Panc1 (cell line): ENCODE measurements at places on chromosomes 4 and X. TPM values are rescaled to one million over a fixed set of nuclear protein-coding genes. Genes with fewer than 3 reads are reported as not detected.

Gene TRAM1L1
- total RNA-seq = 0.72 TPM

Gene RRH
- total RNA-seq = 0.15 TPM

Gene TENM3
- total RNA-seq = 0.95 TPM

DNA sequence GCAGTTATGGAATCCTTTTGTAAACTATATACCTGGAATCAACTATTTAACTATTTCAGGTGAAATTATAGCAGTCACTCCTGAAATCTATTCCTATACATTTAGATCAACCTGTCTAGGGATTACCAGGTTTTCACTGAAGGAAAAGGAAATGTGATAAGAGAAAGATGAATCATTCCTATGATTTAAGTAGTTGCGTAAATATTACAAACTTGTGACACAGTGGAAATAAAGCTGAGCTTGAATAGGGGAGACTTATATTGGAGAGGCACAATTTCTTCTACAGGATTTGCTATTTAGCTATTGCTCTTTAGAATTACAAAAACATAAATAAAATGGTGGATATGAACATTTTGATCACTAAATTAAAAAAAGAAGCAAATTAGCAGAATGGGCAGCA, 284.1 kb upstream of the EPHA5 start:
- no peak overlapping the region for H3K4me3 ChIP-seq
- H3K36me3 ChIP-seq = no peaks in the 10 kb centered on the region
- no peak for DNase-seq
- no peaks in the 10 kb centered on the region for H3K27me3 ChIP-seq
- H3K4me1 ChIP-seq = no peaks in the 10 kb centered on the region

DNA sequence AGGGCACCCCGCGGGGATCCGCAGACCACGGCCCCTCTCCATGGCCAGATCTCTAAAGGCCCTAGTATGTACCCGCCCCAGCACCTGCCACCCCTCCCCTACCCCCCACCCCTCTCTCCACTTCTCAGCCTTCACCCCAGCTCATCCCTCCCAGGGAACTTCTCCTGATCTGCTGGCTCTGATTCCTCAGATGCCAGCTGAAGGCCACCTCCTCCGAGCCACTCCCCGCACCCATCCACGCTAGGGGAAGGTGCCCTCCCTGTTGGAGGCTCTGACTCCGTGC, 11.9 kb downstream of the PSAPL1 start:
- H3K27ac ChIP-seq = no peak overlapping the region
- no peaks in the 10 kb centered on the region for H3K27me3 ChIP-seq
- DNase-seq = no peak
- no peaks in the 10 kb centered on the region for H3K36me3 ChIP-seq

DNA sequence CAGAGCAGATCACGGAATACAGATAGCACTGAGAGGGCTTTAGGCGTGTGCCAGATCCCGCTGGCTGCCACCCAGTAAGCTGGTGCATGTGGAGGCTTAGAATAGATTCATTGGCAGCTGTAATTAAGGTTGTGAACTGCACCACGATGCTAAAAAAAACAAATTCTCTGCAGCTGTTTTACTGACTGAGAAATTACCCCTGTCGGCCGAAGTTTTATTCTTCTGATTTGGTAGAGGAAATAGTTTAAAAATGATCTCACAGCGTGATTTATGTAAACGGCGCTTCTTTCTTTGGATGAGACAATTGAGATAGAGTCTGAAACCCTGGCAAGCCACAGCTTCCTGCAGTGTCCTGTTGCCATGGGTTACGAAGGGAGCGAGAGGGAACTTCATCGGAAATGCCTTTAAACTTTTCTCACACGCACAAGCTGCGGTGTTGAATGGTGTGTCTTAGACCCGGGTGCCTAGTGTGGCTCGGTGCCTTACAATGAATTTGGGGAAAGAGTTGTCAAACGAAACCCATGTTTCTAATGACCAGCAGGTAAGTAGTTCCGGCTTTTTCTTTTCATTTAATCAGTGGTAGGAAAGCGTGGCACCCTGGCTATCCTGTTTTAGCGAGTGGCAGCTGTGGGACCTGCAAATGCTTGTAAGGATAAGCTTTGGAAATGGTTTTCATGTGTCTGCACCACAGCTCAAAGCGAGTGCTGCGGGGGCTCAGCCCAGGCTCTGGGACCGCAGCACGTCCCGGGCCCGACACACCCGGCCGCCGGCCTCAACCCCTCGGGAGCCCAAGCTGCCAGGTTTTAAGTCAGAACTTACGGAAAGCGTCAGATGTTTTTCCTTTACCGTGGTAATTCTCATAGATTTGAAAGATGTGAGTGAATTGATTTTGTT, 71.7 kb upstream of the HGFAC start:
- H3K4me1 ChIP-seq = no peaks in the 10 kb centered on the region; the same call in 1 of the 2 replicates
- H3K36me3 ChIP-seq = no peaks in the 10 kb centered on the region
- H3K27me3 ChIP-seq = no peaks in the 10 kb centered on the region
- H3K4me3 ChIP-seq = no peak overlapping the region; the same call in 1 of the 2 replicates
- DNase-seq = no peak
